ENCODE measurements at places on chromosomes 6 and 20.

GRCh38 chr6:35141007-35141655, at the start of gene TCP11:
TSS of gene TCP11 (minus strand) at chr6:35141339. CDS start at chr6:35140870, 469 bp downstream.
- DNase-seq, result no peak

GRCh38 chr6:84422380-84422968, 195.0 kb upstream of the CEP162 start:
- DNase-seq, result no peak

DNA sequence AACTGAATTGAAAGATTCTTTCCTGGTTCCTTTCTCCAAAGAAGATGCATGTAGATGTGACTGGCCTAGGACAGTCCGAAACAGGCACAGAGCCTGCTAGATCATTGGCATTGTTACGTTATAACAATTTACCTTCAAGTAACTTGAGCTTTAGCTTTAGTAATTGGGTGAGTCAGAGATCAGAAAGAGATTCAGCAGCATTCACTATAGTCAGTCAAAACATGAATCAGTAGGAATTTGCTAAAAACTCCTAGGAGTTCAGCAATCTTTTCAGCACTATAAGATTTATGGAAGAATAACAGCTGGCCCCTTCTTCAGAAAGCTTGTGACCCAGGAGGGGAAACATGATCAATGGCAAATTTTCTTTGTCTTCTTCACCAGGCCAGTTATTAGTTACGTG, 281.7 kb upstream of the PRDM1 start:
- DNase-seq, result no peak

DNA sequence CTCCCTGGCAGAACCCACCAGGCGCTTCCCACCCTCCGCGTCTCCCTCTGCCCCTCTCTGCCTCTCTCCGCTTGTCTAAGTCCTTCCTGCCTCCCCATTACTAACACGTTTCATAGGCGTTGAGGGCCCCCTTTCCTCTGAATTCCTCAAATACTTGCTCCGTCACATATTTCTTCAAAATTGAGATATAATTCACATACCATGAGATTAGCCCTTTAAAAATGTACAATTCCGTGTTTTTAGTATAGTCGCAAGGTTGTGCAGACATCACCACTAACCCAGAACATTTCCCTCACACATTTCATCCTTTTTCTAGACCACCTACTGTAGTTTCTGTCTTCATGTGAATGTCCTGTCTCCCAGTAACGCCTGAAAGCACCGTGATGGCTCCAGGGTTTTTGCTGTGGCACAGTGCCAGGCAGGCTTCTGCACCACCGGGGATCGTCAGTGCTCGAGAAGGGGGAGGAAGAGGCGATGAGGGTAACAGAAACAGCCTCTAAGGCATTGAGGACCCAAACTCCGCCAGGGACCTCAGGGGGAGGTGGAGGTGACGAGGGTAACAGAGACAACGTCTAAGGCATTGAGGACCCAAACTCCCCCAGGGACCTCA, 141.9 kb upstream of the SNX9 start:
- DNase-seq, result no peak

GRCh38 chr20:56362833-56363413, 4.1 kb downstream of the FAM210B start:
- DNase-seq, result no peak

DNA sequence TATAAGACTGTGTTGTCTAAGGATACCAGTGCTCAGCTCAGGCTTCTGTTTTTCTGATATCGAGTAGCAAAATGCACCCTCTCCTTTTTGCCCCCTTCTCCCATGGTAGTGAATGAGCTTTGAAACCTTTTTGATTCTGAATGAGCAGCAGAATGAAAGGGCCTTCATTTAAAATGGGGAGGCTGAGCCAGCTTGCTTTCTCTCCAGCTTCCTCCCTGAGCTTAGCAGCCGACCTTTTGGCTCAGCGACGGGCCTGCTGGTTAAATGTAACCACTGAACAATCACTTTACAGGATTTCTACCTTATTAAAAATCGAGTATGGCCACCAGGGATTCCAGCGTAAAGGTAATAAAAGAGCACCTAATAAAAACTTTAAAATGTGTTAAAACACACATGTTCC, 133.7 kb upstream of the SPACA1 start:
- no peak for DNase-seq

GRCh38 chr20:37362231-37362792, 16.4 kb downstream of the SRC start:
- no peak for DNase-seq

GRCh38 chr6:131042664-131043063, 20.4 kb downstream of the EPB41L2 start:
- DNase-seq, result no peak

- no peak for DNase-seq
Measured at GRCh38 chr6:76397966-76398365, 325.5 kb upstream of the IMPG1 start.

GRCh38 chr6:21079468-21080048, 514.0 kb upstream of the SOX4 start:
- no peak for DNase-seq

DNA sequence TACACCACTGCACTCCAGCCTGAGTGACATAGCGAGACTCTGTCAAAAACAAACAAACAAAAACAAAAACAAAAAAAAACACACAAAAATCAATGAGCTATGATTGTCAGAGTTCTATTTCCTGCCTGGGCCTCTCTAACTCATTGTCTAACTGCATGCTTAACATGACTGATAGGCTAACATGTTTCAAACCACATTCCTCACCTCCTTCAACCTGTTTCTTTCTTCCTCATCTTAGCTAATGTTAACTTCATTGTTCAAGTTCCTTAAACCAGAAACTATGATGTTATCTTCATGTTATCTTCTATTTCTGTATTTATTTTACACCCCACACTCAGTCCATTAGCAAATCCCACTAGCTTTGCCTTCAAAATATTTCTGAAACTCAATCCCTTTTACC, 41.5 kb downstream of the BEND6 start:
- DNase-seq, result no peak

GRCh38 chr6:37695857-37696219, 1.8 kb downstream of the MDGA1 start:
- no peak for DNase-seq

- DNase-seq, result no peak
Measured at GRCh38 chr20:47315339-47316056, 41.0 kb downstream of the ZMYND8 start.

- DNase-seq, result no peak
Measured at GRCh38 chr6:42978487-42978838, 518 bp downstream of the PEX6 start.

- DNase-seq, result no peak
Measured at GRCh38 chr6:30844118-30844535, 40.2 kb upstream of the DDR1 start.

DNA sequence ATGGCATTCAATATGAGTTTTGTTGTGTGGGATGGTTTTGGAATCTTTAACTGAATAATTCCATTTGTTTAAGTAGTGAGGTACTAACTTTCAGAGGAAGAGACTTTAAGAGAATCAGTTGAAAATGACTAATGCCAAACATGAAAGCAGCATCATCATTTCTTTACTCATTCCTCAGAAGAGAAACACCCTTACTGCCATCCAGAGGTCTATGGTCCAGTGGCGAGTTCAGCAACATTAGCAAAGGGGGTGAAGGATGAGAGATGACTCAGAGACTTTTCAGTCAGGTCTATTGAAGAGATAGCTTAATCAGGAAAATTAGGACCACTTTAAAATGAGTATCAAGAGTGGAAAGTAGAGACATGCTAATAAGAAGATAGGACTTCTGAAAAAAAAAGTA, 118.8 kb downstream of the COL19A1 start:
- DNase-seq, result no peak

GRCh38 chr6:41715795-41716515, 19.5 kb downstream of the TFEB start:
- no peak for DNase-seq

- no peak for DNase-seq
Measured at GRCh38 chr6:101663100-101663499, 269.6 kb downstream of the GRIK2 start.

DNA sequence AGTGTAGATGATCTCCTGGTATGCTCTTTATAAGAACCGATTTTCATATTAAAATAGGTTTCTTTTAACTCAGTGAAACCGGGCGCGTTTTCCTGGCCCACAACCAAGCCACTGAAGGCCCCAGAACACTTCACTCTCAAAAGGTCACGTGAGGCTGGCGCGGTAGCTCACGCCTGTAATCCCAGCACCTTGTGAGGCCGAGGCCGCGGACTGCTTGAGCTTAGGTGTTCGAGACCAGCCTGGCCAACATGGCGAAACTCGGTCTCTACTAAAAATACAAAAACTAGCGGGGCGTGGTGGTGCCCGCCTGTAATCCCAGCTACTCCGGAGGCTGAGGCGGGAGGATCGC, 402 bp upstream of the TAF8 start:
- no peak for DNase-seq

- DNase-seq, result no peak
Measured at GRCh38 chr6:36546308-36546919, 865 bp downstream of the STK38 start.

DNA sequence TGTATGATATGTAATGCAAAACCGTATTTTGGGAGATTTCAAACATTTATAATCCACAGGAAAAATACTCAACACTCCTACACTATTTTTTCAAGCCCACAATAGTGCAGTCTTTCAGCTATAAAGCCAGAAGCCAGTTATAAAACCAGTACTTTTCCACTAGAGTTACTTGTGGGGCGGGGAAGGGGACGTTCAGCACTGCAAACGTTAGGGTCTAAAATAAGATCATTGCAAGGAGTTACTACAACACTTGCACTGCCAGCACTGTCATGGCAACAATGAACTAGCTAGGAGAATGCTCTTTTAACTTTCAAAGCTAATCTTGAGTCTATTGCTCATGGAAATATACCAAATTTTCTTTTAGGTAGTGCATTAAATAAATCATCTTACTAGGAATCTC, 14.7 kb downstream of the SESN1 start:
- no peak for DNase-seq

- peak; percentile 27 for DNase-seq
Measured at GRCh38 chr6:22236626-22237414, 60.0 kb downstream of the PRL start.

- DNase-seq, result no peak
Measured at GRCh38 chr6:144330017-144330987, 45.2 kb downstream of the UTRN start.

- no peak for DNase-seq
Measured at GRCh38 chr6:165895421-165896165, 232.6 kb upstream of the PDE10A start.

DNA sequence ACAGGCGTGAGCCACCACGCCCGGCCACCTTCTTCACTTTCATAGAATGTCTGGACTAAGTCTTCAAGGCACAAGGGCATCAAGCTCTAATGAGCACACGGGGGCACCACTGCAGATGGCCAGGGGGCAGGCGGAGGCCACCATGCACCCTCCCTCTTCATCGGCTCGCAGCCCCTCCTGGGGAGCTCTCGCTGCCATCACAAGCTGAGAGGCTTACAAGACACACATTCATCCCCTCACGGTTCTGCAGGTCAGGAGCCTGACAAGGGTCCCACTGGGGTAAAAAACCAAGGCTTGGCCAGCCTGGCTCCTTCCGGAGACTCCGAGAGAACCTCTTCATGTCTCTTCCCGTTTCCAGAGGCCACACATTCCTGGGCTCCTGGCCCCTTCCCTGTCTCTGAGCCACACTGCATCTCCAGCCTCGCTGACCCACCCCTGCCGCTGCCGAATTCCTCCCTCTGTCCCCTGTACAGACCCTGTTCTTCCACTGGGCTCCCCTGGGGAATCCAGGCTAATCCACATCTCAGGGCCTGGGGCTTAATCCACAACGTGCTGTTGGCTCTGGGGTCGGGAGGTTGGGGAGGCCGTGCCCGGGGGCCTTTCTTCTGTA, 19.8 kb downstream of the DLL1 start:
- DNase-seq, result no peak

DNA sequence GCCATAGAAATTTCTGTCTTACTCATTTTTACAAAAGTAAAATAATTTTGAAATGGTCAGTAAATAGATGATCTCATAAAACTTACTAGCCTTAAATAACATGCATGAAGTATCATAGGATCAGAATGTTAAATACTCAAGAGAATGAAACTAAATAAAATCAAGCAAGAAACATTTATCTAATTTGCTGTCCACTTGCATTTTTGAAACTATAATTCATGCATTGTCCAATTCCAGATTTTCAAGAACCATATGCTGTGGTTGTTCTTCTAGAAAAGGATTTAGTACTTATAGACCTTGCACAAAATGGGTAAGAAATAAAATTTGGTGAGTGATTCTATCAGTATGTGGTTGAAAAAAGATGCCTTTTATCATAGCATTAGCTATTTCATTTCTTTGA, 107.0 kb downstream of the STXBP5 start:
- no peak for DNase-seq

DNA sequence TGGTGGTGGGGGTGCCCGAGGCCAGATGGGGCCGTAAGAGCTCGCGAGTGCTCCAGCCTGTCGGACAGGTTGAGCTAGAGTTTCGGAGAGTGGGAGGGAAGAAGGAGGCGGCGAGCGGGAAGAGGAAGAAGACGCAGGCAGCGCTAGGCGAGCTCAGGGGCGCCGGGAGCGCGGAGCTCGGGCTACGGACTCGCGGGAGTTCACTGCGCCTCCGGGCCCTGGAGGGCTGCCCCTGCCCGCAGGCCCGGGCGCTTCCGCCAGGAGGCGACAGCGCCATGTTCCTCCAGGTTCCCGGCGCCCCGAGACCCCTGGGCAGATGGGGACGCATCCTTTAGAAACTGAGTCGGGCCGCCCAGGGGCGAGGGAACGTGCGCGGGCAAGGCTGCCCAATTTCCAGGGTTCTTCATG, 984 bp downstream of the TFAP2C start:
- DNase-seq, result peak; percentile 56

GRCh38 chr20:61287583-61288275, 35.7 kb downstream of the CDH4 start:
- no peak for DNase-seq

- no peak for DNase-seq
Measured at GRCh38 chr20:57988422-57988821, 240.0 kb downstream of the ANKRD60 start.

DNA sequence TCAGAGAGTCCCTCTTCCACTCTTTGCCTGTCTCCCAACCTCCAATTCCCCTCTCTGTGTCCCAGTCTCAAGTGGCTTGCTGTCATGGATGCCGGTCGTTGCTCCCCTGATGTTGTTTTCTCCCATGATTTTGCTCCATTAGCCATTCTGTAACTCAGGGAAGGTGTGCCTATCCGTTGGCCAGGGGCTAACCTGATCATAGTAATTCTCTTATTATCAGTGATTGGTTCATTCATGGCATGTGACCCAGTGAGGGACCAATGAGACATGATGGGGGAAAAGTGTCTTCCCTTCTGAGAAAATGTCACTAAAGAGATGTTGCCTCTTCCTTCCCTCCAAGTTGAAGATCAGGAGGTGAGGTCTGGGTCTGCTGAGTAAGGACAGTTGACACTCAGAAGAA, 214.5 kb downstream of the FARS2 start:
- DNase-seq, result no peak

- DNase-seq, result peak; percentile 28
Measured at GRCh38 chr20:46013829-46014516, 5.3 kb downstream of the MMP9 start.

Measured in MV-4-11 (cell line).